Central memory CD8-positive, alpha-beta T cell (primary cell): ENCODE measurements at places on chromosomes 6 and 20.

DNA sequence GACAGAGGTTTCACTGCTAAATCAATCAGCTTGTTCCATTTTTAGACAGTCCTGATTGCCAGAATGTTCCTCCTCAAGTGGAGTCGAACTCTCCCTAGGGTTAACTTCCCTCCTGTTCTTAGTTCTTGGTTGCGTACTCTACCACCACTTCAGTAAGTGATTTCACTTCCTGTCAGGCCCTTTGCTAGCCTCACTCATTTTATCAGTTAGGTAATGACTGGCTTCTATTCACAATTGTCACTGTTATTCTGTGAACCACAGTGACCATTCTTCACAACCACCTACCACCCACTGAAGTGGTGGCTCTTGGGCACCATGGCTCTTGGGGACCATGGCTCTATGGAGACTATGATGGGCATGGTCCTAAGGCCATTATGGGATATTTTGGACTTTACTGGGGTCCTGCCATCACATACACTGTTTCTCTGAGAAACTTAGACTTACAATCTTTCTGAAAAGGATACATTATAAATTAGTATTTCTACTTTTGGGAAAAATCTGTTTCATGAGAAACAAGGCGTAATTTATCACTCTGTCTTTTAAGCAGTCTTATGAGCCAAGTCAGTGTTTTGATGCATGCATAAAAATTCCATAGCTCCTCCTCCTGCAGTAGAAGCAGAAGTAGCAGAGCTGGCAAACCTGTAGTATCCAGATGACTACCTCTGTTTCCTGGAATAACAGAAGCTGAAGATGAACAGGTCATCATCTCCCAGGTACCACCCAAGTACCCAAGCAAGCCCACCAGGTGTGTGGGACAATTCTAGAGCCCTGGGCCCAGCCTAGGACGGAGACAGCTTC is 66.3 kb downstream of the ATXN1 start:
- no peak for DNase-seq

GRCh38 chr6:53486679-53487078 is 58.2 kb downstream of the GCLC start:
- DNase-seq: no peak

- DNase-seq: peak; percentile 47
Measured at GRCh38 chr6:167093922-167094432, 28.9 kb upstream of the CCR6 start.

DNA sequence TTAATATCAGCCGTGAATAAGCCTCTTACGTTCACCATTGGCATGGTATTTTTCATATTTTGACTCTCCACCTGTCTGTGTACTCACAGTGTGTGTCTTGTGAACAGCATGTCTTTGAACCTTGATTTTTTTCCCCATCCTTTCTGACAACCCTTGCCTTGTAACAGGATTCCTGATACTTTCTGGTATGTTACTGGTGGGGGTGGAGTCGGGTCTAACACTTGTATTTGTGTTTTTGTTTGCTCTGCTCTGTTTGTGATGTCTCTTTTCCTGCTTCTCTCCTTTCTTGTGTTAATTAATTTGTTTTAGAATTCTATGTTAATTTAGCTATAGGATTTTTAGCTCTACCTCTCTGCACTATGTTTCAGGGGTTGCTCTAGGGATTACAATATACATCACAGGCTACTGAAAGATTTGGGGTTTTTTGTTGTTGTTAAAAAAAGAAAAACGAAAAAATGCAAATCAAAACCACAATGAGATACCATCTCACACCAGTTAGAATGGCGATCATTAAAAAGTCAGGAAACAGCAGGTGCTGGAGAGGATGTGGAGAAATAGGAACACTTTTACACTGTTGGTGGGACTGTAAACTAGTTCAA is 245.1 kb downstream of the CDH4 start:
- no peak for DNase-seq

GRCh38 chr6:85078058-85078457 is 313.7 kb upstream of the TBX18 start:
- DNase-seq: no peak

- DNase-seq: no peak
Measured at GRCh38 chr6:18510644-18511033, 123.5 kb downstream of the RNF144B start.

- DNase-seq: peak; percentile 30
Measured at GRCh38 chr6:10411971-10412460, 2.9 kb downstream of the TFAP2A start.

- DNase-seq: no peak
Measured at GRCh38 chr20:14963262-14963663, 625.9 kb upstream of the FLRT3 start.

DNA sequence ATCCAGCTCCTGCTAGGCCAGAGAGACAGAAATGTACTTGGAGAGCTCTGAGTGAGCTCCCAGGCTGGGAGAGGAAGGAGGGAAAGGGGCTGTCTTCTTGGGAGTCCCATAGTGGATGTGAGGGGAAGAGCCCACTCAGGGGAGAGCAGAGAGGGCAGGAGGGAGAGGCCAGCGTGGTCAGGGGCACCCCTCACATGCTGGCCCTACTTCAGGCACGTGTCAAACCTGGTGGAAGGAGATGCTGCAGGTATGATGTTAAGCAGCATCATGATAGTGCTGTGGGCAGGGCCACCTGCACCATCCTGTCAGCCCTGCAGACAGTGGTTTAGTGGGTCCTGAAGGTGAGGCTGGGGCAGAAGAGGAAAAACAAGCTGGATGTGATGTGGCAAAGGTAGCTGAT is 265.4 kb upstream of the RNF24 start:
- no peak for DNase-seq

DNA sequence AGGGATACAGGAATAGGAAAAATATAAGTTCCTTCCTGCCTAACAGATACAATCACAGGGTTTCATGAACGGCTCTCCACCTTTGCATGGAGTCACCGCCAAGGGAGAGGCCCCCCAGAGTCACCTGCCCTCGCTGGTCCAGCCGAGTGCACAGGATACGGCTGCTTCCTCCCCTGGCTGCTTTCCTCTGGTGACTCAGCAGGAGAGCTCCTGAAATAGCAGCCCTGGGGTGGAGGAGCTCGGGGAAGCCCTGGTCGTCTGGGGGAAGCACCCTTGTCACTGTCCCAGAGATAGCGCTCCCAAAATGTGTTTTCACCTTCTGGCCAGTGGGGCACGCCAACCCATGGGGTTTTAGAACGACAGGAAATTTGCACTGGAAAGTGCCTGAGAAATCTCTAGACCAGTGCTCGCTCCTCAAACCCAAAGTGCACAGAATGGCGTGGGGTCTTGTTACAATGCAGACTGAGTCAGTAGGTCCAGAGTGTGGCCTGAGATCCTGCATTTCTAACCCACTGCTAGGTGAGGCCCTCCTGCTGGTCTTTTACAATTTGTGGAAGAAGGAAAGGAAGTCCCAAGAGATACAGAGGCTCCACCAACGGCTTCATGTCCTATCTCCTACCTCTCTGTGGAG is 35.9 kb upstream of the FAM50B start:
- no peak for DNase-seq
